ENCODE measurements at places on chromosomes 6 and 20.

GRCh38 chr6:166784691-166785090 is 157.6 kb upstream of the RPS6KA2 start:
- no peak for DNase-seq

GRCh38 chr6:108914235-108915022 is 66.2 kb downstream of the ARMC2 start:
- DNase-seq, result peak; percentile 6

- DNase-seq, result no peak
These were observed 54.8 kb downstream of the BTBD3 start for GRCh38 chr20:11972478-11972877.

- DNase-seq, result peak; percentile 30
These were observed 147.8 kb downstream of the MACROD2 start for GRCh38 chr20:14142964-14143627.

DNA sequence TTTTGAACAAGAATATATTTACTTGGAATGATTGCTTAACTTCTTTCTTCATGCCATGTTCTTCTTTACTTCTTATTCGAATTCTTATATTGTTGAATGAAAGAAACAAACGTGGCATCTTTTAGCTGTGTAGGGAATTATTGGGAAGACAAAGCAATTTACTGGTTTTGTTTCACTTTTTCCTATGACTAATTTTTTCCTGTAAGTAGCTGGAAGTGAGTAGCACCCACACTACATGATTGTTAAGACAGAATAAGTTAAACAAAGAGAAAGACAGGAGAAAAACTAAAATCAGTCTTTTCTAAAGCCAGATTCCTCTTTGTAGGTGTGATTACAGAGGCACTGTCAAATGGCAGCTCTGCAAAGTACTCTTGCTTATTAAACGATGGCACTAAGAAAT is 593.4 kb downstream of the EYS start:
- DNase-seq, result no peak

- no peak for DNase-seq
These were observed 11.0 kb downstream of the KIF16B start for GRCh38 chr20:16562259-16562658.

- no peak for DNase-seq
These were observed 26.5 kb upstream of the ARMH2 start for GRCh38 chr6:24825130-24825630.

- peak; percentile 52 for DNase-seq
These were observed 6.2 kb upstream of the RBCK1 start for GRCh38 chr20:401682-402495.

DNA sequence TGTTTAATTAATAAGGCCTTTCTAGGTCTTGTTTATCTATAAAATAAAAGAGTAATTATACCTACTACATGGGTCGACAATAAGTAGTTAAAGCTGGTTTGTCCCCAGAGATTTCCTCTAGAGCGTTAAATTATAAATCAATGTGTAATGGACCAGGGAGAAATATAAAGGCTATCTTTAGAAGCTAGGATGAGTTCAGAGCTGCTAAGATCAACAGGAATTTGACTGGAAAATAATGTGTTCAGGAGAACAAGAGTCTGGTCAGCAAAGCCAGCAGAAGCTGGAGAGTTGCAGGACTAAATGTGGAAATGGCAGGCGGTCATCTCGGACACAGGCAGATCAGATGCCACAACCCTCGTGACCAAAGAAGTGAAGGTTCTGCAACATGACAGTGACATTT is 428.8 kb downstream of the EPM2A start:
- no peak for DNase-seq

DNA sequence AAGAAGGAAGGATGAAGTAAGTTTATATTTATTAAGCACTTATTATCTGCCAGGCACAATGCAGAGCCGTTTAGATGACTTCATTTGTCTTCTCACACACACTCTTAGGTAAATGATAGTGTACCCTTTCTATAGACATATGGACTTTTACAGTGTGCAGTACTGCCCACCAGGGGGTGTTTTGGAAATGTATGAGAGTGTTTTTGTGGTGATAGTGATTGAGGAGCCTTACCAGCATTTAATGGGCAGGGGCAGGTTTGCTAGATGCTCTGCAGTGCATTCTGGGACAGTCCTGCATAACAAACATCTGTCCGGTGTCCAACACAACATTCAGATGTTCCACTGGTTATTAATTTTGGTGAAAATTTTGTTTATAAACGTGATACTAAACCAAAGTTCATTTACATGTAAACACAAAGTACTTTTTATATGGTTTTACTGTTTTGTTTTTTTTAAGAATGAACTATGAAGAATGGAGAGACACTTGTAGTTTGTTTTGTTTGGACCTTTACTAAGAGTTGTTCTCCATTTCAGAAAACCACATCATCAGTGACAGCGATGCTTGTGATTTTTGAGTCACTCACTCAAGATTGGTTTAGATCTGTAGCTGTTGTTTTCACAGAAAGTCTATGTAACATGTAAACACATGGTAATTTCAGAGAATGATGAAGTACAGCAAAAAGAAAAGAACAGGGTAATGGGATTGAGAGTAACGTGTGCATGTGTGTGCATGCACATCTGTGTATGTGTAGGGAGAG is 19.9 kb downstream of the KCNS1 start:
- DNase-seq, result peak; percentile 48

DNA sequence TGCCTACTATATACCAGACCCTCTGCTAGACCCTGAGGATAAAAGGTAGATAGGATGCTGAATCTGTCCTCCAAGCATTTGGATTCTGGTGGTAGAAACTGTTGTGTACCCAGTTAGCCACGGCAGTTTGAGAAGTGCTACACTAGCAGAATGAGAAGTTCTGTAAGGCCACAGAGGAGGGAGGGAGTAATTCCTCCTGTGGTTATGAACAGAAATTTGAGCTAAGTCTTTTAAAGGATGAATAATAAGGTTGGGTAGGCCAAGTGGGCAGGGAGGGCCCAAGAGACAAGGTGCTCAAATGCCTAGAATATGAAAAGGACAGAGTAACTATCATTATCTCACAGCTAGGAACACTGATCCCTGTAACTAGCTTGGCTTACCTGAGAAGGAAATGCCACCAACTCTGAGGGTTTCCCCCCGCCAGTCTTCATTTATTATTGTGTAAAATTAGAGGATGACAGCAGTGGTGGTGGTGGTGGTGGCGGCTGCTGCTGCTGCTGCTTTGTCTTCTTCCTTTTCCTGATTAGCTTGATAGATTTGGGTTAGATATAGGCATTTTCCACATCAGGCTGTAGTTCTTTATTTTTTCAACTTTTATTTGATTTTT is 243.3 kb downstream of the PRL start:
- DNase-seq, result no peak

- no peak for DNase-seq
These were observed 536 bp upstream of the RAET1G start for GRCh38 chr6:149923327-149923986.

- DNase-seq, result peak; percentile 72
These were observed 44.2 kb upstream of the SUPT3H start for GRCh38 chr6:45421709-45422502.

- DNase-seq, result peak; percentile 31
These were observed 16.2 kb downstream of the TMEM30A start for GRCh38 chr6:75268121-75268987.

DNA sequence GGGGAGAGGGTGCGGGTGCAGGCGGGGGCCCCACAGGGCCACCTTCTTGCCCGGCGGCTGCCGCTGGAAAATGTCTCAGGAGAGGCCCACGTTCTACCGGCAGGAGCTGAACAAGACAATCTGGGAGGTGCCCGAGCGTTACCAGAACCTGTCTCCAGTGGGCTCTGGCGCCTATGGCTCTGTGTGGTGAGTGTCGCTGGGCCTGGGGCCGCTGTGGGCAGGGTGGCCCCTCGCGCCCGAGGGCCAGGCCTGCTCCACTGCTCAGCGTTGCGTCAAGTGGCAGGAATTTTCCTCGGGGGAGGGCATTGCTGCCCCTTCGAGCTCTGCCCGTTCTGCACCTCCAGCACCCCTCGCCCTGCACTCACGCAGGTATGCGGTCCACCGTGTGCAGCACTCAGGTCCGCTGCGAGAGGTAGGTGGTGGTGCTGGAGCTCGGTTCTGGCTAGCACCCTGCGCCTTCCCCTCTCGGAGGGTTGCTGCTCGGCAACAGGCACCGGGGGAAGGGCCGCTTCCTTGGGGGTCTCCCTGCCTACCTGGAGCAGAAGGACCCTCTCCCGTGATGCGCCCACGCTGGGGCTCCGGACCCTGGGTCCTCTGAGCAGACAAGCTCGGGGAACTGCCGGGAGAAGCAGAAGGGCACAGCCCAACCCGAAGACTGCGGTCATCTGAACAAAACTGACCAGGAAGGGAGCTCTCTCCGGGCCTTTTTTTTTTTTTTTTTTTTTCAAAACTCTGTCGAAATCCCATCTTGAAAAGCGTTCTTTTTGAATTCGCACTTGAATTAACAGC is 674 bp downstream of the MAPK14 start:
- peak; percentile 35 for DNase-seq

GRCh38 chr6:78353040-78353439 is 514.3 kb upstream of the IRAK1BP1 start:
- no peak for DNase-seq

DNA sequence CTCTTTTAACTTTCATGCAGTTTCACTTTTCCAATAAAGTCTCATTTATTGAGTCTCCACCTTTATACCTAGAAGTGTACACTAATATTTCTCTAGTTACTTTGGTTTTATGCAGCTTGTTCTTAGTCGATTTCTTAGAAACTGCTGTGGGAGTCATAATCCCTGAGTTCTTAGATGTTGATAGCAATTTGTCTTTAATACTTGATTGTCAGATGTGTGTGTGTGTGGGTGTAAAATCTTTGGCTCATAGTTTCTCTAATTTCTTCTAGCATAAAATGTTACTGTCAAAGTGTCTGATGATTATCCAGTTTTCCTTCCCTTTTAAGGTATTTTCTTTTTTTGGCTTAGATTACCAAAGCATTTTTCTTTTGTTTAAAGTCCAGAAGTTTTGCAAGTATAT is 473.8 kb upstream of the PTCHD4 start:
- DNase-seq, result no peak

DNA sequence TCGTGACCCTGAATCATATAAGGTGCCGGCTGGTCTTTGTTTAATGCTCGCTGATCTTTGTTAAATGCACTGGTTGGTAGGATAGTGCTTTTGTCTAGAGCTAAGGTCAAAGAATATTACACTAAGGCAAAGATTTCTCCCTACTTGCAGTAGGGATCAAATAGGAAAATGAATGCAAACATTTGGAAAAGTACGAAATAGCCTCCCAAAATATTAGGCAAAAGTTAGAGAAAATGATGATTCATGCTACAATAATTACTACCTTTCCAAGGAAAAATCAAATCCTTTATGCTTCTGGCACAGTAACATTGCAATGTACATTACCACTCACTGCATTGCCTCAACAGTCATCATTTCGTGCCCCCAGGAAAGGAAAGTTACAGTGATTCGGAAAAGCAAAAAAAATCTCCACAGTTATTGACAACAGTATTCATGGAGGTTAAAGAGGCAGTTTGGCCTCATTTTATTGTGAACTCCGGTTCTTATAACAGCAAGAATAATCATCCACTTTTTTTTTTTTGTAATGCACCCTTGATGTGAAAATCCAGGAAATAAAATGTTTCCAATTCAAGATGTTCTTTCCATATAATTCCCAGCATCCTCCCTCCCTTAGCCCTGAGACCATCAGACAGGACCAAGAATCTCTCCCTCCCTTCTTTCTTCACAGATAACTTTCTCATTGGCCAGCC is 61.7 kb upstream of the ZMYND8 start:
- no peak for DNase-seq

- DNase-seq, result no peak
These were observed 161.0 kb downstream of the ARID1B start for GRCh38 chr6:156938143-156938542.

DNA sequence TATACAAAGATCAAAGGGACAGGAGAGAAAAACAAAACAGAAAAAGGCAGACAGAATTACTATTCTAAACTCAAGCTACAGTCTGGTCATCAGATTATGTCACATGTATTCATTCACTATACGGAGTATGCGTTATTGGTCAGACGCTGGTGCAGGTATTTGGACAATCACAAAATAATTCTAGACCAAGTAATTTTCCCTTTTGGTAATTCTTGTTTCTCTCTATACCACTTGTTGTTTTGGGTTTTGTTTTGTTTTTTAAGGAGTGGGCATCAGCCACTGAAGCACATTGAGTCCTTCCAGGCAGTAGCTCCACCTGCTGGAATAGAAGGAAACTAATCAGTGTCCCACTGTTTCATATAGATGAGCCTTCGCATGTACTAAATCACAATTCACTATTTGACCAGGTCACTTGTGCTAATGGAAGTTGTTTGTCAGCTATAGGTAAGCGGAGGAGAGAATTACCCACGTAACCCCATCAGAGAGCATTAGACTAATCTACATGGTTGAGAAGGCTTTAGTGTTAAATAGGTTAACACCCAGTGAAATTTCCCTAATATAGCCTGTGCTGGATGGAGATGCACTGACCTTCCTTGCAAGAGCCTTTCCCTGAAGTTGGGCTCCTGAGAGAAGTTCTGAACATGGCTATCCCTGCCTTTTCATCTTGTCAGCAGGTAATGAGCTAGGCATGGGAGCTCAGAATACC is 77.9 kb downstream of the TNFAIP3 start:
- peak; percentile 65 for DNase-seq

GRCh38 chr6:13695252-13695651 is 16.4 kb downstream of the RANBP9 start:
- DNase-seq, result peak; percentile 68

DNA sequence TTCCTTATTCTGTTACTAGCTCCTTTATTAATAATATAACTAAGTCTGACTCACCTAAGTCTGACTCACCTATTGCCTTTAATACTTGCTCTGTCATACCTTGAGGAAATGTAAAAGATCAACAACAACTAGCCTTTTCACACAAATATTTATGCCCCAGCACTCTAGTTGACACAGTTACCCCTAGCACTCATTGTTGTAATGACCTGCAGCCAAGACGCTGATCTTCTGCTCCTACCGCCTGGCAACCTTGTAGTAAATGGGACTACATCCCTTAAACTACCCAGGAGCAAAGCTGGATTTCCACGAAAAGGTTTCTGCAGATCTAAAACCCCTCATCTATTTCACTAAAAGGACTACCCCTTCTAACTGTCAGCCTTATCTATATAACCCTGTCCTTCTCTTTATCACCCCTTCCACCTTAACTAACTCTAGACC is 90.0 kb downstream of the PLG start:
- DNase-seq, result no peak

GRCh38 chr20:20553541-20553940 is 158.9 kb downstream of the RALGAPA2 start:
- DNase-seq, result no peak

DNA sequence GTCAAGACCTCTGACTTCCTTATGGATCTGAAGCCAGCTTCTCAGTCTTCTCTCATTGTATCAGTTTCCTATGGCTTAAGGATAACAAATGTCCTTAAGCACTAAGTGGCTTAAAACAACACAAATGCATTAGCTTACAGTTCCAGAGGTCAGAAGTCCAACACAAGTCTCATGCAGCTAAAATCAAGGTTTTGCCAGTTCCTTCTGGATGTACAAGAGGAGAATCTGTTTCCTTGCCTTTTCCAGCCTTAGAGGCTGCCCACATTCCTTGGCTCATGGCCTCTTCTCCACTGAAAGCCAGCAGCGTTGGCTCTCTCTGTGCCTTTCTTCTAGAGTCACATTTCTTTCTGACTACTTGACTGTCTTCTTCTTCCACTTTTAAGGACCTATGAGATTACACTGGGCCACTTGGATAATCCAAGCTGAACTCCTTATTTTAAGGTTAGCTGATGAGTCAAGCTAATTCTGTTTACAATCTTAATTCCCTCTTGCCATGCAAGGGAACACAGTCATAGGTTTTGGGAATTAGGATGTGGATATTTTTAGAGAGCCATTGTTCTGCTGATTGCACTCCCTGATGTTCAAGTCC is 179.0 kb downstream of the BCAS1 start:
- DNase-seq, result peak; percentile 79

- peak; percentile 59 for DNase-seq
These were observed 22.3 kb upstream of the RPP40 start for GRCh38 chr6:5025911-5026819.

All from EH (cell line).